ENCODE measurements at places on chromosomes 3 and 15.
A peak's percentile ranks its signal among the peaks of the same experiment; 100 is the strongest.

DNA sequence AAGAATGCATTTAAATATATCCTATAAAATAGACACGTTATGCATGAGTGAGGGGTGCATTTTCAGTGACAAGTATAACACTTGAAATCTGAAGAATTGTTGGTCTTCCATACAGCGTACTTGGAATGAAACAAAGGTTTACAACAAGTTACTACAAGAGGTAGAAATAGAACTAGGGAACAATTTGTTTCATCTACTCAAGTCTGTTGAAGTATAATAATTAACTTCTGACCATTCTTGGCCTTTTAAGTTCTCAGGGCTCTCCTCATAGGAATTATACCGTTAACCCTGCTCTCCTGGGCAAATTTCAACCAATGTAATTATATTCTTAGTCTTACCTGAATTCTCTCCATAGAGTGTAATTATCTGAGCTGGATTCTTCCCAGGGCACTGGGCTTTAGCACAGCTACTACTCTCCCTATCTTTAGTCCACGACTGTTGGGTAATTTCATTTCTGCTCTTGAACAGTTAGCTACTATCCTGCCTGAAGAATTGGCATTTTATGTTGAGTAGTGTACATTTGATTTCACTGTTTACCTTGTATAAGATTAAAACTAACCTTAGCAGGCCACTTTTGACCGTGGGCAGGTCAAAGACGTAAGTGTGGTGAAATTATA, 100.6 kb downstream of the UBE2E2 start:
- DNase-seq = no peak

DNA sequence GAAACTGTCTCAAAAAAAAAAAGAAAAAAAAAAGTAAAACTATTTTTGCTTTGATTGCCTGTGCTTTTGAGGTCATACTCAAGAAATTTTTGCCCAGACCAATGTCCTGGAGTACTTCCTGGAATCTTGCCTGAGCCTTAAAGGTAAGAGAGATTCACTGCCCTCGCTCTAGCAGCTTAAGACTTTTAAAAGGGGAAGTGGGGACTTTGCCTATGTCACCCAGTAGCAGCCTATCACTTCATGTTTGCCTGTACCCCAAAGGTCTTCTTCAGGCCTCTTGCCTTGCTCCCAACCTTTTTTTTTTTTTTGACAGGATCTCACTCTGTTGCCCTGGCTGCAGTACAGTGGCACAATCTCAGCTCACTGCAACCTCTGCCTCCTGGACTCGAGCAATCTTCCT, 18.9 kb upstream of the GOLGB1 start:
- DNase-seq = no peak

- DNase-seq = no peak
These were observed 8.0 kb downstream of the MBNL1 start for GRCh38 chr3:152276681-152277080.

GRCh38 chr15:60411774-60412425, 14.1 kb upstream of the ANXA2 start:
- DNase-seq = no peak

- peak; percentile 45 for DNase-seq
These were observed 37.6 kb downstream of the VIPR1 start for GRCh38 chr3:42539871-42540714.

DNA sequence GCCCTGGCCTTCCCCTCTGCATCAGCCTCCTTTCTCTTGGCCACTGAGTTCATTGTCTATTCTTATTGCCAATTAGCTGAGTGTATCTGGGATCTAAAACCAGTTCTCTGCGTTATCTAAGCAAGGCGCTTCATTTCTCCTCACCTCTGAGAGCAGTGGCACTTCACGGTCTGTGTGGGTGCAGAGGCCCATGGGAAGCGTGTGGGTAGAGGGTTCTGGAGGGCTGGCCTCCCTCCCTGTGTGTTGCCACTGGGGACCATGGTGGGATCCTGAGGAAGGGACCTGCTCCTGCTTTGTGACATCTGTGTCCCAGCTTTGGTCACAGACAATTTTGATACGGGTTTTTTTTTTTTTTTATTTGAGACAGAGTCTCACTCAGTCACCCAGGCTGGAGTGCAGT, 32.7 kb downstream of the EDEM1 start:
- DNase-seq = no peak

GRCh38 chr3:185959609-185960521, 22.1 kb upstream of the TRA2B start:
- no peak for DNase-seq

GRCh38 chr3:46316206-46316605, 37.7 kb upstream of the CCR2 start:
- no peak for DNase-seq

Measured in left ventricle myocardium superior (tissue), 1 donor.